ACHN (cell line): ENCODE measurements at places on chromosomes 2 and 18.

- no peak for DNase-seq
Observed at GRCh38 chr2:121446647-121447241, 83.9 kb upstream of the RNU4ATAC start.

DNA sequence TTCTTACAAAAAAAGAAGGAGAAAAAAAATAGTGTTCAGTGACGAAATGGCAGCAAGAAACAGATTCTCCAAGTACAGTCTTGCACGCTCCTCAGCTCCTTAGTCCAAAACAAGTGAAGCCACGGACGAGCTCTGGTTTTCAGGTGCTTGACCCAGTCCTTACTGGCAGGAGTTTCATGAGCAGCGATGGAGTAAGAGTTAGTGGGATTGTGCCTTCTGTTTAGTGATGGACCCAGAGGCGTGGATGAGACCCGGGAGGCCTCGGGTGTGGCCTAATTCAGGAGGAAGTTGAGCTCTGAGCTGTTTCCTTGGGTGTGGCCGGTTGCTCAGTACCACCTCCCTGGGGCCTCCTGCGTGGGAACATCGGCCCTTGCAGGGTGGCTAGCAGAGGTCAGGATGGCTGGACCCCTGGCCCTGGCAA is 52.0 kb downstream of the KIF5C start:
- DNase-seq, result no peak

- DNase-seq, result peak; percentile 9
Observed at GRCh38 chr18:23228102-23229061, 93.1 kb downstream of the CABLES1 start.

- no peak for DNase-seq
Observed at GRCh38 chr2:239064253-239064652, 216.4 kb downstream of the TWIST2 start.

DNA sequence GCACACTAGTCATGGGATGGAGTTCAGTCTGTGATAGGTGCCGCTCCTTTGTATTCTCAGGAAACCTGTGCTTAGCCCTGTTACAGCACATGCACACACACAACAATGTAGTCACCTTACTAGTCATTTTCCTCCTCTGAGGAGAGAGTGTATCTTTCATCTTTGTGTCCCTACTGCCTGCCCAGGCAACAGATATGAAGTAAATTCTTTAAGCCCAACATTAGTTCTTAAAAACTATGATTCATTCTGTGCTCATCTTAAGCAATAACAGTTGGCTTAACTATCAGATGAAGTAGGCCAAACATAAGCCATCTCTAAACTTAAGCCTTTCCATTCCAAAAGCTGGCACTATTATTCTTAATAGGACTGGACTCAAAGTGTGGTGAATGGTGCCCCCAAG is 186.5 kb downstream of the LNPK start:
- DNase-seq, result no peak

DNA sequence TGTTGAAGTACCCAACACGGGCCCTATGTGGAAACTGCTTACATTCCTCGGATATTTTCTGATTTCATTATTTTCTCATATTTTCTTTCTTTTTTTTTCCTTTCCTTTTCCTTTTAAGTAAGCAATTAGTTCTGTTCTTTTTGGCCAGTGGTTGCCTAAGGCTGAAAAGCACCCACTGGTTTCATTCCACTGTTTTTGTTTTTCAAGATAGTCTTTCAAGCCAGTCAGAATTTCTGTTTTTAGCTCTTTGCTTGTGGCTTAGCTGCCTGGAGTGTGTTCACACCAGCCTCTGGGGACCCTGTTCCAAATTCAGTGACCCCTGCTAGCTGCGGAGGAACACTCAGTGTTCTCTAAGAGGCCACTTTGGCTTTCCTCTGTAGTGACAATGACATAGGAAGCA is 73.6 kb downstream of the NRP2 start:
- no peak for DNase-seq

- DNase-seq, result peak; percentile 62
Observed at GRCh38 chr18:8623549-8624106, 14.4 kb downstream of the RAB12 start.

GRCh38 chr18:69172046-69172445 is 228.6 kb upstream of the DOK6 start:
- DNase-seq, result no peak

DNA sequence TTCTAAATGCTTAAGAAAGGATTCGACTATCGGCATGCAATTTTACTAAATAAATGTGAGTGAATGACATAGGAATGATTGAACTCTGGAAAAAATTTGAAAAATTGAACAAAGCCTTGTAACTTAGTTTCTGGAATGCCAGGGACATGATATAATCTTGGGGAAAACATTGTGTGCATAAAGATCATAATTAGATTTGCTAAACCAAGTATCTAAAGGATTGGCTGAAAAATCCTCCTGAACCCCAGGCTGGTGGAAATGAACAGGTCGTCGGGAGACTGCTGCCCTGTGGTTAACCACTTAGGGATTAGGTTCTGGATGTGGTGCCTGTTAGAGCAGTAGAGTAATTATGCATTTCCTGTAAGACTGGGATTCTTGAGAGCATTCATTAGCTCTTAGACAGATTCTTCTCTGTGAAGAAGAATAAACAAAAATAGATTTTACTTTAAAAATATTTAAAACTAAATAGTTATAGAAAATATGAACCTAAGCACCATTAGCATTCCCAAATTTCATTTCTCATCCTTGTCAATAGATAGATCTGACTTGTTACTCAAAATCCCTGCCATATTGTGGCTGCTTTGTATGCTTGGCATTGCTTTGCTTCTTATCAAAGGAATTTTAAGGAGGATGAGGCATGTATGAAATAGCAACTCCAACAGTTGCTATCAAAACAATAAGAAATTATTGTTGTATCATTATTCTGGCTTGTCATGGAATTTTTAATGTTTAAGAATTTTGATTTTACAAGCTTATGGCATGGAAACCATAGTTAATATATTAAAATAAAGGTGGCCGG is 55.9 kb downstream of the LYPD6B start:
- no peak for DNase-seq

DNA sequence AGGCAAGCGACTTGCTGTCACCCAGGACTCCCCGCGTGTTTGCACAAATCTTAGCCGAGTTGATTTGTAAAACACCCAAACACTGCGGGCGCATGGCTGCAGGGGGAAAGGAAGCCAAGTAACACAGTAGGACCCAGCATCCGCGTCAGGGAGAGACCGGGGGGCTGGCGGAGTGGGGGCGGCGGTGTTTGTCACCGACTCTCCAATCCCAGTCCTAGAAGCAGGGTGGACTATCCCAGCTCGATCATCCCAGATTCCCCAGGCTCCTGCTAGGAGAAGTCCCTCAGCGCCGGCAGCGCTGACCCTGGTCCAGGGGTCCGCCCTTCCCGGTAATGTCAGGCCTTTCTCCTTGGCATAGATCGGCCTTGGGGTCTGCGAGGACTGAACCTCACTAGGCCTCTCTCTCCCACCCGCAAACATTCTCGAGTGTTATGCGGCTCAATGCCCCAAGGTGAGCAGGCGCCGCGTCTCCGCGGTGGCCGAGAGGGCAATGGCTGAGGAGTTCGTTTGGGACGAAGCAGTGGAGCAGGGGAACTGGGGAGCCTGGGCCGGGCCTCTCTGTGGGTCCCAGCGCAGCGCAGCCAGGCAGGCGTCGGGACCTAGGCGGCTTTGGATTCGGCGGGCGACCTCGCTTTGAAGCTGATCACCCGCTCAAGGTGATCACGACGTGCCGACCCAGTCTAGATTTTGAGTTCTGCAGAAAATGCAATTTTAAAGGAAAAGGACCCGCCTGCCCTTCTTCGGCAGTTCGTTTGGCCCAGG is 1.5 kb upstream of the GDF7 start:
- DNase-seq, result no peak

- no peak for DNase-seq
Observed at GRCh38 chr2:11228692-11229091, 73.4 kb downstream of the SLC66A3 start.

DNA sequence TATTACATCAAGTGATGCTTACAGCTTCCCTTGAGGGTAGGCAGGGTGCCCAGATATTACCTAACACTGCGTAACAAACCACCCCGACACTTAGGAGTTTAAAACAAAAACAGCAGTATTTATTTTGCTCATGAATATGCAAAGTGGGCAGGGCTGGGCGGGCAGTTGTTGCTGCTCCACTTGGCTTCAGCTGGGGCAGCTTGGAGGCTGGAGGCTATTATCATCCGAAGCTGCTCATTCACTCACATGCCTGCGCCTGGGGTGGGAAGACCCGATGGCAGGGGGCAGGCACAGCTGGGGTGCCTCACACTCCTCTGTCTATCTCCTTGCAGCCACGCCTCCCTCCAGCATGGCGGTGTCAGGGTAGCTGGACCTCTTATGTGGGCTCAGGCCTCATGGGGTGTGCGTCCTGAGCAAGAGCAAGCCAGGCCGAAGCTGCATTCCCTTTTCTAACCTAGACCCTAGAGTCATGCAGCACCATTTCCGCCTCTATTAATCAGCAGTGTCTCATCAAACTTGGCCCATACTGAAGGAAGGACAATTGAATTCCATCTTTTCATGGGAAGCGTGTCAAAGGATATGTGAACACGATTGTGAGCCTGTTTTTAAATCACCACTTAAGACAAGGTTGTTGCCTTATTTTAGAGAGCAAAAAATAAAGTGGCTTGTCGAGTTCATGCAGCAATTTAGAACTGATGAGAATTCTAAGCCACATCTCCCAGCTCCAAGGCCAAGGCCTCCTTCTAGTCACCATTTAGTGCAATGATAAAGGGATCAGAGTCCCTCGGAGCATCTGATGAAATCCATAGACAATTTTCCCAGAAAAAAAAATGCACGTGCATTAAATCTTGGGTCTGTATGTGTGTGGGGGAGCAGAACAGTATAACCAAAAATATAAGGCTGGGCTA is 54.9 kb downstream of the SDC1 start:
- DNase-seq, result no peak

- peak; percentile 36 for DNase-seq
Observed at GRCh38 chr18:43587538-43588153, 310.4 kb upstream of the SYT4 start.

DNA sequence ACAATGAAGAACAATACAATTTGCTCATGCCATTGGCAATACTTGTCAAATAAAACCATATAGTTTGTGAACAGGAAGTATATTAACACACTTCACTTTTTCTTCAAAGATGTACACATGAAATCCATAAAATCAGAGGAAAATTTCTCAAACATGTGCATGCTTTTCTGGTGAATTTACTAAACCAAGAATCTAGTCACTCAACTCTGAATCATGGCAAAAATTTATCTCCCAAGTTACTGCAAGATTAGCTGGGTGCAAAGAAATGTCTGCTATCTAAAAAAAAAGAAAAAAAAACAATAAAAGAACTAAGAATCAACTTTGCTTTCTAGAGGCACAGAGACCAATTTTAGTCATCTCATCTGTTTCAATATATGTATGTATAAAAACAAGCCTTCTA is 419.2 kb downstream of the NR4A2 start:
- no peak for DNase-seq

GRCh38 chr2:172233987-172234715 is 131.5 kb upstream of the DLX2 start:
- no peak for DNase-seq

DNA sequence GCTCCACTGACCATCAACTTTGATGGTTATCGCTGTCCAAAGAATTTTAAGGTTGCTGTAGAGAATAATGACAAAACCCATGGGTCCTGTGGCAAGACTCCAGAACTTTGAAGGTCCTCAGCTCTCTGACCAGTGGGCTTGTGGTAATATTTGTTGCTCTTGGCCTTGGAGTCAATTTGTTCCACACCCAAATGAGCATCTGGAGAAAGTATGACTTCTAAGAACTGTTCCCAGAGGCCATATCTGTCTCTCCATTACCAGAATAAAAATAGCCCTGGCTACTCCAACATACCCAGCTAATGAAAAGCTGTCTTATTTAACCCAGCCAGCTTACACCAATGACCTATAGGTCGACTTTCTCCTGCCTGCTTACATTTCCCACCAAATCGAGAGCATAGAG is 466.4 kb downstream of the MEIS1 start:
- DNase-seq, result no peak

DNA sequence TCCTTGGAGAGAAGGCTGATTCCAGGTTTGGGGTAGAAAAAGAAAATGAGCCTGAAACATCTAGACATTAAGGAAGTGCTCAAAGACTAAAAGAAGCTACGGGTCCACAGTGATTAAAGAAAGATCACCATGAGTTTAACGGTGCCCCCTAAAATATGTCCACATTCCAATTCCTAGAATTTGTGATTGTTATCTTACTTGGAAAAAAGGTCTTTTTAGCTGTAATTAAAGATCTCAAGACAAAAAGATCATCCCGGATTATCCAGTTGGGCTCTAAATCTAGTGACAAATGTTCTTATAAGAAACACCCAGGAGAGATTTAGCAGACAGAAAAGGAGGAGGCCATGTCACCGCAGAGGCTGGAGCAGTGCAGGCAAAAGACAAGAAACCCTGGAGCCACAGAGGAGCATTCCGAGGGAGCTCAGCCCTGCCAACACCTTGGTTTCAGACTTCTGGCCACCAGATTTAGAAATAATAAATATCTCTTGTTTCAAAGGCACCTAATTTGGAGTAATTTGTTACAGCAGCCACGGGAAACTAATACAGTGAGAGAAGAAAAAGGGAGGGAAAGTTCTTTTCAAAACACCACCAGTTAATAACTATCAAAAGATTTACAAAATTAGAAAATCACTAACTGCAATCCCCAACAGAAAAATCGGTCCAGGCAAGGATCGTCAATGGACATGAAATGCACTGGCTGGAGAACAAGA is 8.5 kb downstream of the UXS1 start:
- DNase-seq, result no peak

DNA sequence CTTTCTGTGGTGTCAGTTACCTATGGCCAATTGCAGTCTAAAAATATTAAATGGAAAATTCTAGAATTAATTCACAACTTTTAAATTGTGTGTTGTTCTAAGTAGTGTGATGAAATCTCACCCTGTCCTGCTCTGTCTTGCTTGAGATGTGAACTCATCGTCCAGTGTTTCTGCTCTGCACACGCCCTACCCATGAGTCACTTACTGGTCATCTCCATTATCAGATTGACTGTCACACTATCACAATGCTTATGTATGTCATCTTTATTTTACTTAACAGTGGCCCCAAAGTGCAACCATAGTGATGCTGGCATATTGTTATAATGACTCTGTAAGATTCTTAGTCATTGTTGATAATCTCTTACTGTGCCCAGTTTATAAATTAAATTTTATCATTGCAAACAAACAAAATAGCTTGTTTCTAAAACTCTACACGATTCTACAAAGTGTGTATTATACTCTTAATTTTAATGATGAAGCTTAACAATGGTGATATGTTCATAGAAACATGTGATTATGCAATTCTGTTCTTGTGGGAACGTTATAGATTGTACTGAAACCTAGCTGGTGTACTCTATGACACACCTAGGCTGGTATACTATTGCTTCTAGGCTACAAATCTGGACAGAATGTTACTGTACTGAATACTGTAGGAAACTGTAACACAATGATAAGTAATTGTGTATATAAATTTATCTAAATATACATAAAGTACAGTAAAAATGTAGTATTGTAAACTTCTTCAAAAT is 1086.8 kb upstream of the PIK3C3 start:
- peak; percentile 11 for DNase-seq

- no peak for DNase-seq
Observed at GRCh38 chr2:150909090-150909489, 352.6 kb downstream of the RBM43 start.
